ENCODE measurements at places on chromosomes 13 and 19. TPM values are rescaled to one million over a fixed set of nuclear protein-coding genes. Genes with fewer than 3 reads are reported as not detected.

- peak overlapping the region; percentile 62 for H3K27ac ChIP-seq
- H3K4me3 ChIP-seq, result peak overlapping the region; percentile 92
- H3K4me1 ChIP-seq, result peaks cover 4% of the 10 kb centered on the region
- no peaks in the 10 kb centered on the region for H3K27me3 ChIP-seq
- peak; percentile 91 for DNase-seq
These were observed 610 bp downstream of the ZNF791 start for GRCh38 chr19:12611361-12611699.

DNA sequence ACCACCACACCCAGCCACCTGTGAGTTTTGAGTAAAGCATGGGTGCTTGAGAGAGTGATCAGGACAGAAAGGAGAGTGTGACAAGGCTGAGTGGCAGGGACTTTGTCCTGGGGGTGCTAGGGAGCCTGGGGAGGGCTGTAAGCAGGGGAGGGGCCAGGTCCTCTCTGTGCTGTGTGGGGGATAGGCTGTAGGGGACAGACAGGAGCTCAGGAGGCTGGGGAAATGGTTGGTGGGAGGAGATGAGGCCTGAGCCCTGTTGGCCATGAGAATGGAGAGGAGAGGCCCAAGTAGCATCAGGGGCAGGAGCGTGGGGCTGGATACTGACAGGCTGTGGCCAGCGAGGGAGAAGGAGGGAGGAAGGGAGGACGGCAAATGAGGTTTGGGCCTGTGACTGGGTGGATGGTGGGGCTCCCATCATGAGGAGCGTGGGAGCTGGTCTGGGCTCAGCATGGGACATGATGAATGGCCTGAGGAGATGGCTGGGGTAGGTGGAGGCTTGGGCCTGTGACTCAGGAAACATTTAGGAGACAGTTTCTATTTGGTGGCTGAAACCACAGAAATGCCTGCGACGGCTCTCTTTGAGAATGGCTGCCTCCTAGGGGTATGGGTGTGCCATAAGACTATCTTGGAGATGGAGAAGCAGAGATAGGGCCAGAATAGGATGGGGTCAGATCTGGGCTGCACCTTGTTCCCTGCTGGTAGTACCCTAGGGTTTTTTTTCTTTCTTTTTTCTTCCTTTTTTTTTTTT is 25.0 kb downstream of the GRIN2D start:
- H3K27ac ChIP-seq, result no peak overlapping the region
- no peaks in the 10 kb centered on the region for H3K36me3 ChIP-seq
- no peaks in the 10 kb centered on the region for H3K4me1 ChIP-seq
- DNase-seq, result no peak

DNA sequence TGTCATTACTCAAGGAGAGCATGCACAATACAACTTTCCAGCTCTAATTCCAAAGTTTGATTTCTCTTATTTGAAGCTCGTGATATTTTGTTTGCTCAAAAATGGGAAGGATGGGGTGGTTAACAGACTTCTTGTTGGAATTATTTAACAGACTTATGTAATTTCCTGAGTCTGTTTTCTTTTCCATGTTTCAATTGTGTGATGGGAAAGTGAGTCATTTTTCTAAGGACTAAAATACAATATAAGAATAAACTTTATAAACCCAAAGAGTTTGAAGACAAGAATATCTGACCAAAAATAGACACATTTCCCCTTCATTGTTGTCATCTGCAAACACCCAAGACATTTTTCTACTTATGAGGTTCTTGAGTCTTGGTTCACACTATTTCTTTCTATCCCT is 211.8 kb upstream of the SLITRK5 start:
- no peaks in the 10 kb centered on the region for H3K27me3 ChIP-seq
- H3K4me3 ChIP-seq, result no peak overlapping the region
- no peak for DNase-seq
- H3K27ac ChIP-seq, result no peak overlapping the region
- H3K4me1 ChIP-seq, result no peaks in the 10 kb centered on the region
- H3K36me3 ChIP-seq, result no peaks in the 10 kb centered on the region

DNA sequence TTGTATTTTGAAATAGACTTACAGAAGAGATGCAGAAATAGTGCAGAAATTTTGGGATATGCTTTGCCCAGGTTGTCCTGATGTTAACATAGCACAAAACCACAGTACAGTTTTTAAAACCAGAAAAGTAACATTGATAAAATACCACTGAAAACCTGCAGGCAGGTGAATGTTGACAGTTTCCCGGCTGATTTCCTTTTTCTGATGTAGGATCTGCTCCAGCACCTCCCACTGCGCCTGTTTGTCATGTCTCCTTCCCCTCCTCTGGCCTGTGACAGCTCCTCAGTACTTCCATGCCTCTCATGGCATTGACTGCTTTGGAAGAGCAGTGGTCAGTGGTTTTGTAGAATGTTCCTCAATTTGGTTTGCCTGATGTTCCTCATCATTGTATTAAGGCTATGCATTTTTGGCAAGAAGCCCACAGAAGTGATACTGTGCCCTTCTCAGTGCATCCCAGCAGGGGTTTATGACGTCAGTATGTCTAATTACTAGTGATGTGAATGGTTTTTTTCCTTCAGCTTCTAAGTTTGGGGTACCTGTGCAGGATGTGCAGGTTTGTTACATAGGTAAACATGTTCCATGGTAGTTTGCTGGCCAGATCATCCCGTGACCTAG is 31.0 kb downstream of the TDRD12 start:
- no peaks in the 10 kb centered on the region for H3K4me1 ChIP-seq
- H3K36me3 ChIP-seq, result no peaks in the 10 kb centered on the region
- 0 out of 2 replicates have a peak, but pooled peaks cover 3% of the 10 kb centered on the region for H3K27me3 ChIP-seq
- no peak overlapping the region for H3K27ac ChIP-seq

- H3K27ac ChIP-seq, result no peak overlapping the region
- no peaks in the 10 kb centered on the region for H3K36me3 ChIP-seq
- no peaks in the 10 kb centered on the region for H3K27me3 ChIP-seq
- H3K4me1 ChIP-seq, result peaks cover 21% of the 10 kb centered on the region
These were observed 35.0 kb upstream of the ALOX5AP start for GRCh38 chr13:30700364-30700763.

DNA sequence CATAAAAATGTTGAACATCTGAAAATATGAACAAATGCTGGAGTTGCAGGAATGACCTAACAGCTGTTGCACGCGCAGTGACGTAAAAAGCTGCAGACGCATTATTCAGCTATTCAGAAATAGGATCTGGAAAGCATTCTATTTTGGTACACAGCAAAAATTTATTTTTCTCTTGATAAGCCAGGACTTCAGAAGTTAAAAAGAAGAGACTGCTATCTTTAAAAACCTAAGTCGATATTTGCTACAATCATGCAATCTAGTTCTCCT is 36.9 kb upstream of the STARD13 start:
- peak overlapping the region; percentile 67 for H3K27ac ChIP-seq
- DNase-seq, result peak; percentile 38
- H3K4me3 ChIP-seq, result peak overlapping the region; percentile 45
- H3K4me1 ChIP-seq, result peaks cover 42% of the 10 kb centered on the region

Gene TLE6
- 2.6 TPM for total RNA-seq

DNA sequence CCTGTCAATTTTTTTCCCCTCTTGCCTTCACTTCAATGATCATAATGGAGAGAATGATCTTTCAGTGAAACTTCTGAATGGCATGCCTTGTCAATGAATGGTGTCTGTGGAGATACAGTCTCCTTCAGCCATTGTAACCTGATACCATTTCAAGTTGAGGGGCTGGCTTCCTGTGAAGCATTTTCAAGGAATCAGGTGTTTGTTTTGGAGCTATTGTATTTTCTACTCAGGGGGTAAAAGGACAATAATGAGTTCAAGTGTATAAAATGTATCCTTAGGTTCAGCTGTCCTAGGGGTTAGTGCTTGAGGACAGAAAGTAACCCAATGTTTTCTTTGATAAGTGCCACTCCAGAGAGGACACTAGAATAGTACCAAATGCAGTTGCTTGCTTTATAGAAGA is 23.8 kb upstream of the CBY2 start:
- H3K4me3 ChIP-seq, result no peak overlapping the region
- H3K27me3 ChIP-seq, result no peaks in the 10 kb centered on the region
- no peaks in the 10 kb centered on the region for H3K36me3 ChIP-seq
- H3K4me1 ChIP-seq, result 0 out of 2 replicates have a peak, but pooled peaks cover 5% of the 10 kb centered on the region
- no peak overlapping the region for H3K27ac ChIP-seq

Gene HIF3A
- total RNA-seq, result 4.8 TPM

All from SJCRH30 (cell line).